ELR (cell line): ENCODE measurements at places on chromosomes 2 and 18.
A peak's percentile ranks its signal among the peaks of the same experiment; 100 is the strongest.

DNA sequence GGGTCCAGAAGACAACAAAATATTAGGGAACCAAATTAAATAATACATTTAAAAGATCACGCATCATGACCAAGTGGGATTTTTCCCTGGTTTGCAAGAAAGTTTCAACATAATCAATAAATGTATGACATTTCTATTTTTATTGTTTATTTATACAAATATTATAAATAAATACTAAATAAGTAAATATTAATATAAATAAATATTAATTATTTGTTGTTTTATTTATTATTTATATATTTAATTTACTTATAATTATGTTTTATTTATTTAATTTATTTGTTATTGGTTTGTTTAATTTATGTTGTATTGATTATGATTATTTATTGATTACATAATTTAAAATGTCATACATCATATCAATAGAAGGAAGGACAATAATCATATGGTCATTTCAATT lies 242.5 kb upstream of the HNMT start:
- DNase-seq: no peak

DNA sequence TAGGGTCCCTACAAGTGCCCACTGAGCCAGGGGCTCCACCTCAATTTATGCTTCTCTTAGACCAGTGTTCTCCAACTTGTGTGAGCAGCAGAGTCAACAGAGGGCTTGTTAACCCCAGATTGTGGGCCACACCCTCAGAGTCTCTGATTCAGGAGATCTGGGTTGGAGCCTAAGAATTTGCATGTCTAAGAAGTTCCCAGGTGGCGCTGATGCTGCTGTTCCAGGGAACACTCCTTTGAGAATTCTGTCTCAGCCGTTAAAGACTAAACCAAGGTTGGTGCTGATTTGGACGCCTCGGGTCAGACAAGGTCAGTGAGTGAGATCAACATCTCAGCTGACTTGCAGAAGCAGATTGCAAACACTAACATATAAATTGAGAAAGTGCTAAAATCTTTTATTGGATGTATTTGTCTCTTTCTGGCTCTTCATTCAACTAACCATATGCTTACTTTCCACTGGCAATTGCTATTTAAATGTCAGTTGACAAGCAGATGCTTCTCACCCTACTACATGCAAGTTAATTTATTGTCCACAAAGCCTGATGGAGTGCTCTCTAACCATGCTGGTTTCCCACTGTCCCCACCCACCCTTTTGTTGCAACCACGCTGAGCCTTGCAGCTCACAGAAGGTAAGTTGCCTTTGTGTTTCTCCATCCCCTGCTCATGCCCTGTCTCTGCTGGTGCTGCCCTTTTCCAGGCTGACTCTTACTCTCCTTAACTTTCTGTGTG lies 31.5 kb downstream of the LYPD1 start:
- no peak for DNase-seq

GRCh38 chr2:47208852-47209606 lies 53.9 kb upstream of the STPG4 start:
- peak; percentile 54 for DNase-seq

DNA sequence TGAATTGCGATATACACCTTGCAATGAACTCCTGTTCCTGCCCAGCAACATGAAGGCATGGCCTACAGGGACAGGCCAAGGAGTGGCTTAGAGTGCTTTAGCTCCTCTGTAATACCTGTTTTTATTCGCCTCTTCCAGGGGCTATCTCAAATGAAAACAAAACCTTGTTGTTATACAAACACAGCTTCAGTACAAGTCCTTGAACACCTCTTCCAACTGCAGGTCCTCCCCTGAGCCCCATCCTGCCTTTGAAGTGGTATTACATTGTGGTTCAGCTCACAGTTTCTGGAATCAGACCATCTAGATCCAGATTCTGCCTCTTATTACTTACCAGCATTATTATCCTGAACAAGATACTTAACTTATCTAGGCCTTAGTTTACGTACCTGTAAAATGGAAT lies 83.0 kb upstream of the HNRNPA3 start:
- DNase-seq: no peak

DNA sequence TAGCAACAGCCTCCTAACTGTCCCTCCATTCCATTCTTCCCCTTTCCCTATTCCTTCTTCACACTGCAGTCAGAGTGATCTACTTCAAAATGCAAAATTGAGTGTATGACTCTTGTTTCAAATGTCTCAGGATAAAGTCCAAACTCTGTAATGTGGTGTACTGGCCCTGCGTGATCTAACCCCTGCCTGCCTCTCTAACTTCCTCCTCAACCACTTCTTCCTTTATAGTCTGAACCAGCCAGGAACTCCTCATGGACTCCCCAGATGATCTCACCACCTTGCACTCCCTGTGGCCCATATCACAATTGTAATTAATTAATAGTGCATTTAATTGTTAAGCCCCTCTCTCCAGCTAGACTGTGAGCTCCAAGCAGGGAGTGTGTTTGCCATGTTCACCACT lies 3.1 kb upstream of the B3GNT2 start:
- DNase-seq: no peak

- DNase-seq: no peak
Observed at GRCh38 chr2:25373269-25373981, 31.7 kb upstream of the DNMT3A start.

DNA sequence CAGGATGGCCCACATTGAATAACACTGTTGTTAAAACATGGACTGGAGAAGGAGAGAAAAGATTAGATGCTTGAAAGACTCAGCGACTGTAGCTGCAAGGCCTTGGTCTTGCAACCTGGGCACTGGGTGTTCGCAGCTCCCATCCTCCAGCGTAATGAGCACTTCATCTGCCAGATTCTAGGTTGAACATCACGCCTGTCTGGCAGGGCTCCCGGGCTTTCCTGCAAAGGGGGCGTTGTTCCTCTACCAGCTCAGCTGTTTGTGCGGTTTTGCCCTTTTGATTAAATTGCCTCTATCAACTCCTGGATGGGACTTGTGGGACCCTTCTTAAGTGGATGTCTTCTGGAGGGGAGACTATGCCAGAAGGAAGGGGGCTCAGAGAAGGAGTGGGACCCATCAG lies 215.4 kb downstream of the KLHL29 start:
- DNase-seq: no peak

DNA sequence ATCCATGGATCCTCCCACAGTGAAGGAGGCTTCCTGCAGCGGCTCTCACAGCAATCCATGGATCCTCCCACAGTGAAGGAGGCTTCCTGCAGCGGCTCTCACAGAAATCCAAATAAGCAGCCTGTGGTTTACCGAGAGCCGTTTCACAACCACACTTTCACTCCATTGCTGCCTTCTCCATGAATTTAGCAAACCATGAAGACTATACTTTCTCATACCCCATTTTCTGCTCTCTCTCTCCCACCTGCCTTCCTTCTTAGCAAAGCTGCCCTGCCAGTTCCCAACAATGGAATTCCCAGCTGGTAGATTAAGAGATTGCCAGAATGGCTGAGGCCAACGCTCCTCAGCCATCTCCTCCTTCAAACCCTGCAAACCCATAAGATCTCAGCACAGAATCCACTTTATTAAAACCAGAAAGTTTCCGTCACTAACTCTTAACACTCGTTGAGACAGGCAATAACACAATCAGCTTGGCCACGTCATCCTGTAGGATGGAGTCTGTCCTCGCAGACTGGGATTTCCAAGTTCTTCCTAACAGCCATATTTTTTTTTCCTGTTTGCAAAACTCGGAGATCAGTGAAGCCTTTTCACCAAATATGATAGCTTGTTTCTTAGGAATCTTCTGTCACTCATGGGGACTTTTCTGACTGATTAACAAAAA lies 162.2 kb downstream of the PXDN start:
- peak; percentile 40 for DNase-seq

GRCh38 chr2:108786008-108786353 lies 590 bp upstream of the CCDC138 start:
- DNase-seq: no peak

- no peak for DNase-seq
Observed at GRCh38 chr2:75055142-75055819, 96.8 kb downstream of the POLE4 start.

GRCh38 chr18:35999925-36000324 lies 27.4 kb downstream of the RMP24 start:
- DNase-seq: no peak

DNA sequence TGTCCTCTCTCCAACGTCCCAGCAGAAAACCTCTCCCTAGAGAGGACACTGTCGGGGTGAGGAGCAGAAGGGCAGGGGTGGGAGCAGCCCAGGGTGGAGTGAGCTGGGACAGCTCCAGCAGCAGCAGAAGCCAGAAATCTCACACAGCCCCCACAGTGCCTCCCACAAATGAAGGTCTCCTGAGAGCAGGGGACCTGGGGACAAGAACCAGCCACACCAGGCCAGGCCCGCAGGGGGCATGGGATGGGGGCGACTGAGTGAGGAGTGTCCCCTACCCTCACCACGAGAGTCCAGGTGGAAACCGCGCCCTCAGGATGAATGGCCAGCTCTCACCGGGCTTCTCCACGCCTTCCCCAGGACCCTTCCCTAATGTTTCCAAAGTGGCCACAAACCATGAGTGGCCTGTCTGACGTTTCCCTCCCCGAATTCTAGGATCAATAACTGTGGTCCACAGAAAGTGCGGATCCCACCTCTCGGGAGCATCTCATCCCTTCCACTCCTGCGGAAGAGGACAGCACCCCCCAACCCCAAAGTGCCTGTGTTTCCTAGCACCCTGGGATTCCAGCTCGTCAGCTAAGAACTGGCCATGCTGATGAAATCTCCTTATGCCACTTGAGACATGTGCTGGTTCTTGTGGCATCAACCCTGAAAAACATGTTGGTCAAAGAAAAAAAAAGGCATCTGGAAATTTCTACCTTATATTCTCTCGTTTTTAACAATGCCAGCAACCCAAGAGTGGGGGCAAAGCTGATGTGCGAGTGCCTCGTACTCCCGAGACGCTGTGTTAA lies 121.1 kb downstream of the HDAC4 start:
- no peak for DNase-seq

- no peak for DNase-seq
Observed at GRCh38 chr2:109352056-109352897, 223.3 kb downstream of the SH3RF3 start.

DNA sequence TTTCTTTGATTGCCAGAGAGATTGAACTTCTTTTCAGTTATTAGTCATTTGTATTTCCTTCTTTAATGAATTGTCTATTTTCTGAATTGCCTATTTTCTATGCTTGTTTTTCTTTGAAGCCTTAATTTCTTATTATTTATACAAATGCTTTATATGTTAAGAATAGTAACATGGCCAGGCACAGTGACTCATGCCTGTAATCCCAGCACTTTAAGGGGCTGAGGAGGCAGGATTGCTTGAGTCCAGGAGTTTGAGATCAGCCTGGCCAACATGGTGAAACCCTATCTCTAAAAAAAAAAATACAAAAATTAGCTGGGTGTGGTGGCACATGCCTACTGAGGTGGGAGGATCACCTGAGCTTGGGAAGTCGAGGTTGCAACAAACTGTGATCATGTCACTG lies 4.7 kb upstream of the RAB11FIP5 start:
- DNase-seq: no peak

DNA sequence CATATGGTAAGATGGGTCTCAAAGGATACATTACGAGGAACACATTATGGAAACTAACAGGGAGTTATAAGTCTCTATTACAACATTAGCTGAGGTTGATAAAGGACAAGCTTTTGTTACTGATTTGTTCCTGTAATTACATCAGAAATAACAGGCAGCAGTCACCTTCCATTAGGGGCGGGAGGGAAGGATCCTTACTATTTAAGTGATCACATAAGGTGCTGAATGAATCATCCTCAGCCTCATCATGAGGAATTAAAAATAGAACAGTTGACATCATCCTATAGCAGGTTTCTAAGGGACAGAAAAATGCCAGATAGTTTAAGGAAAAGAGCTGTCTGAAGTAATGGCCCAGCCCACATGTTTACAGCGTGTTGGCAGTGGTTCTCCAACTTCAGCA lies 86.9 kb upstream of the MGAT5 start:
- DNase-seq: no peak

DNA sequence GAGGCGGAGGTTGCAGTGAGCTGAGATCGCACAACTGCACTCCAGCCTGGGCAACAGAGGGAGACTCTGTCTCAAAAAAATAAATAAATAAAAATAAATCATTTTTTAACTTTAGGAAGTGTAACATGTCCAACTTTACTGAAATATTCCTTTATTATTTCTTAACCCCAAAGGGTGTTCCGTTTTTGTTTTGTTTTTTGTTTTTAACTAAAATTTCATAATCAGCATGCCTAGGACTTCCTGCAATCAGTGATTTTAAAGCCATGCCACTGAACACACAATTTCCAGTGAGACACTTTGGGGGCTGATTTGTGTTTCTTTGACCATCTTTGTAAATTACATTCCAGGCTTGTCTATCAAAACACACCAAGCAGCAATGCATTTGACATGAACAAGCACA lies 7.1 kb downstream of the CATIP start:
- no peak for DNase-seq

GRCh38 chr2:100246163-100247145 lies 75.8 kb downstream of the LONRF2 start:
- peak; percentile 65 for DNase-seq

- no peak for DNase-seq
Observed at GRCh38 chr2:4900242-4900641, 791.9 kb upstream of the SOX11 start.

DNA sequence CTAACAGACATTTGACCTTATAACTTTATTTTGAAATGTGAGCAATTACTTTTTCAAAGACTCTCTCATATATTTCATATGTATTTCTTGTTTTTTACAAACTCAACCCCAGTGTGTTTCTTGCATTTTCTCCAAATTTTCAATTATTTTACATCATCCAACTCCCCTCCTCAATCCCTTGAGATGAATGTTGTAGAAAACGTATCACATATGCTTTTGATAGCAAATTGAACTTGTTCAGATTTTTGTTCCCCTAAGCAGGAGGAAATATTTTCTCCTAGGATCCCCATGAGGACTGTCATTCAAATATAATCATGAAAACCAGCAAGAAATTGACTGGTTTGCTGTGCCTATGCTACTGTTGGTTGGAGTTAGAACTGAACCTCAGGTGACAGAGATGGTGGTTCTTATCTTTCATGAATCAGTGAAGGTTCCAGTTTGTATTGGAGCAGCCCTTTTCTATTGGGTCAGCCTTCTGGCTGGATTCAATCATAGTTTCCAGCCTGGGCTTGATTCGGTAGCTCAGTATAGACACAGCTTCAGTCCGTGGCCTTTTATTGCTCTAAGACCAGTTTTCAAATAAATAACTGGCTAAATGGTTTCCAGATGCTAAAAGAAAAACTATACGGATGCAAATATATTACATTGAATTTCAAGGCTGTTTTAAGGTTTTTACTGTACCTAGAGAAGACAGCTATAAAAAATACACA lies 591.0 kb downstream of the EPHA4 start:
- DNase-seq: no peak

- DNase-seq: peak; percentile 62
Observed at GRCh38 chr18:28735731-28736130, 558.8 kb upstream of the CDH2 start.

DNA sequence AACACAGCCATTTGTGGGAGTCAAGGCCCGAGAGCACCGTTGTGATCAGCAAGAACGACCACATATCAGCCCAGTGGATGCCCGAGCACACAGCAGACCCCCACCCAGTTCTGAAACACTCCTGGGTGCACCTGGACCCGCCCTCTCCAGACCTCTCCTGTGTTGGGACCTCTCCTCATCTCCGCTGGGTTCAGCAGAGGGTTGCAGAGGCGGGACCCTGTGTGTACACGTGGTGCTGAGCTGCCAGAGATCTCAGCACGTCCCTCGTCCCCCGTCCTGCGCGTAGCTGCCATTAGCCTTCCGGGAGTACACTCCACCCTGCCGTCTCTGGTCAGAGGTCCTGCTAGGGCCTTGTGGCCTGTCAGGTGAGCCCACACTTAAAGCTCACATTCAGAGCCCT lies 51.7 kb downstream of the ADI1 start:
- no peak for DNase-seq

- DNase-seq: no peak
Observed at GRCh38 chr2:119071476-119071875, 87.1 kb downstream of the C1QL2 start.
